ENCODE measurements at places on chromosomes 2 and 18. TPM values are rescaled to one million over a fixed set of nuclear protein-coding genes. Genes with fewer than 3 reads are reported as not detected.

The PLCL1 gene
- total RNA-seq: 0.40 TPM

The RNF144A gene
- total RNA-seq: 0.80 TPM

The LOXHD1 gene
- not detected for total RNA-seq

The LAMA3 gene
- 4.5 TPM for total RNA-seq

The LIMS3 gene
- 0.69 TPM for total RNA-seq

The SH2D6 gene
- total RNA-seq: 0.43 TPM

The NTSR2 gene
- total RNA-seq: not detected

The SCN2A gene
- total RNA-seq: not detected

The C1D gene
- total RNA-seq: 20.2 TPM

The AOX1 gene
- 0.80 TPM for total RNA-seq

GRCh38 chr2:150036622-150037021 lies 449.0 kb upstream of the MMADHC start:
- no peak for DNase-seq

GRCh38 chr18:69981948-69982347 lies 34.3 kb upstream of the CD226 start:
- no peak for DNase-seq

DNA sequence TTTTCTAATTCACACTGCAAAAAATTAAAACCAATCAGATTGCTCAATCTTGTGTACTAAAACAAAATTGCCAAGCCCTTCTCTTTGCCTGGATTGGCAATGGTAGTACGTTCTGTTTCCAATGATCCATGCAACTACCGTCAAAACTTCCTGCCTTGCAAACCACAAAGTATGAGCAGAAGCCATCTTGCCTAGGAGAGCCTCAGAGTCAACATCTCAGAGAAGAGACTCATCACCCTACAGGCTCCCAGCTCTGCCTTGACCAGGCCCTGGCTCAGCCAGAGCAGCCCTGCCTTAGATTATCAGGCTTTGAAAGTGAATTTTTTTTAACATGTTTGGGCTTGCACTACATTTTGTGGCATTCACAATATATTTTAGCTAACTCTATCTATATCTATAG lies 574.1 kb downstream of the SATB2 start:
- DNase-seq: no peak

DNA sequence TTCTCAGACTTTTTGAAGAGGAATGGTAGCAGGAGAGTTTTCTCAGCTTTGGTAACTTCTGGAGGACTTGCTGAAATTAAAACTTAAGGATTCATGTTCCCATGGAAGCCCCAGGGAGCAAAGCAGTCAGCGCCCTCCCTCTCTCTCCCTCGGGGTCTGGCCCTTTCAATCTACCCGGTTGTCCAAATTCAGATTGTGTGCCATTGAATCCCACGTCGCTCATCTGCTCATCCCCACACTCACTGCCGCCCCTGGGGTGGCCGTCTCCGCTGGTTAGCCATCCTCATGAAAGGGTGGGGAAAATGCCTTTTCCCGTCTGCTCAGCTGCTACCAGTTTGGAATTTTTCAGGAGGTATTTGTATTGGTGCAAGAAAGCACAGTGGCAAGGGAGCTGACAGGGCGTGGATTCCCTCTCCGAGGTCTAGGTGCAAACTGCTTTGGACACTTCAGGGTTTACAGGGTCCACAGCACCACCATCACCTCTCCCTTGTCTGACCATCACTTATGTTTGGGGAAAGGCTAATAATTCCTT lies 27.1 kb downstream of the MCFD2 start:
- no peak for DNase-seq

DNA sequence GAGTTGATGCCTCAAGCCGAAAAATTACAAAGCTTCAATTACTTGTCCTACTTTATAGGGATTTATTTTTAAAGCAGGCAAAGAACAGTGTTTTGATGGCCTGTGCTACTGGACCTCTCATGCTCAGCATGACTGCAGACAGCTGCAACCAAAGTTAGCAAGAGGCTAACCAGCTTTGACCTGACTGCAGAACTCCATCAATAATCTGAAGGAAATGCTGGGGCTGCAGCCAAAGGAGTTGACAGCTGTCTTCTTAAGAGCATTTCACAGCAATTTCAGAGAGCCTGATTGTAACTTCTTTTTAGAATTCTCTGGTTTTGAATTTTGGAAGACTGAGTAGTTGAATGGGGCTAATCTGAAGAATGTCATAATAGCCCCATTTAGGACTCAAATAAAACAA lies 46.5 kb upstream of the SESTD1 start:
- DNase-seq: no peak

GRCh38 chr2:84874381-84875212 lies 6.3 kb downstream of the TRABD2A start:
- DNase-seq: no peak

- peak; percentile 5 for DNase-seq
Observed at GRCh38 chr2:23312996-23313606, 71.9 kb upstream of the KLHL29 start.

- DNase-seq: no peak
Observed at GRCh38 chr18:49028801-49029506, 78.2 kb upstream of the SMAD7 start.

DNA sequence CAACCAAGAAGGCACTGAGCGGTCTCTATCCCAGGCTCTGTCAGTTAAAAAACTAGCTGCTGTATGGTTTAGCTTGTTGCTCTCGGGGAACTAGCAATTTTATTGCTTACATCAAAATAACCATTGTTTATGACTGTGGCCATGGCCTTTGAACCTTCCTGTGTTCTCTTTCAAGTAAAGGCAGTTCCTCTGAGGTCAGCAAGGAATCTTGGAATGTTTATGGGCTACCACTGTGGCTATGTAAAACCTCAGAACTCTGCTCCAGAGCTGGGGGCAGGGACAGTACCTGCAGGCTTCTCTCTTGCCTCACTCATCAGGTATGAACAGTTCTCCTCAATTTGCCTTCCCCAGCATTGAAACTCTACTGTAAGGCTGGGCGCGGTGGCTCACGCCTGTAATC lies 416.0 kb upstream of the NETO1 start:
- no peak for DNase-seq

GRCh38 chr2:95376311-95377215 lies 25.9 kb upstream of the FAHD2A start:
- DNase-seq: no peak

DNA sequence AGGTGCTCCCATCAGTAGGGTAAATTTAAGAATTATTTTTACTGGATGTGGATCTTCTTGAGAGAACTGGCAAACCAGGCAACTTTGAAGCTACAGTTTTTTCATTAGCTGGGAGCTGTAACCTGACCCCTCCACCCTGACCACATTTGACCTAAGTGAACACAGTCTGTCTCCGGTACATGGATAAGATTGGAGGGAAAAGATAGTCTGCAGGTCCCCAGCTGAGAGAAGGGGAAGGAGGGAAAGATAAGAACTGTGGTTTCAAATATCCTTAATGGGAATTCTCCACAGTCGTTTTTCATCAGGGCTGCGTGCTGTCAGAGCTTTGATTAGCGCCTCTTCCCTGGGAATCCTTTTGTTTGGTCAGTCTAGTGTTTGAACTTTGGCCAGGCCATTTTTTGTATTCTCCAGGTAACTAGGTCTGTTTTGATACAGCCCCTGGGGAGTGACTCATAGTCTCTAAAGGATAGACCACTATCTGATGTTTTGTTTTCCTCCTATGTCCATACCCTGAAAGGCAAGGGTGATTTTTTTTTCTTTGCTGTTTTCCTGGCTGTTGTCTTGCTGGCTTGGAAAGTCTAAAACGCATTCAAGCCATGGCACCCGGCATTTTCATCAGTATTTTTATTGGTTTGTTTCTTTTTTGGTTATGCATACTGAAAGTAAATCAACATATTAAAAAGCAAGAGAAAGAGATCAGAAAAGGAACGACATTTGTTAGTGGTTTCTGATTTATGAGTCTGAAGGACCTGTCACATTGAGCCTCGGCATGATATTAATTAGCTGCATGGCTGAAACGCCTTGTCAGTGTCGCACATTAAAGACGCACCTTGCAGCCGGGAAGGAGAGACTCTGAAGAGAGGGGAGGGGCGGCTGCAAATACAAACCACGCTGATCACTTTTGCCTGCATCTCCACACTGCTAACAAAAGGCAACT lies 183.4 kb upstream of the FN1 start:
- DNase-seq: no peak

- DNase-seq: no peak
Observed at GRCh38 chr2:223945755-223946154, 620 bp upstream of the WDFY1 start.

DNA sequence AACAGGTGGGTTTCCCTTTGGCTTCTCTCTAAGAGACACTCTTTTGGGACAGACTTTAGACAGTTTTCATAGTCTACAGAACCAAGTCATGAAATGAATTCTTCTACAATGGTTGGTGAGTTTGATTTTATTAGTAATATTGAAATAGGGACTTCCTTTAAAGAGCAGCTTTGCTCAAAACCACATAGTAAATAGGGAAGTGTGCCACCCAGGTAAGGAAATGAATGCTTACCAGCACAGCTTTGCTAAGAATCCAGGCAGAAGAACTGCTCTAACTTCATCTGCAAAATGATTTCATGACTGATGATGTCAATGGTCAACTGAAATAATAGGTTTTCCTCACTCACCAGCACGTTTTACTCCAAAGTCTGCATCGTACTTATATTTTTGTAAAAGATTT lies 89.2 kb downstream of the NYAP2 start:
- DNase-seq: no peak

- peak; percentile 38 for DNase-seq
Observed at GRCh38 chr2:15732341-15733077, 140.8 kb downstream of the DDX1 start.

DNA sequence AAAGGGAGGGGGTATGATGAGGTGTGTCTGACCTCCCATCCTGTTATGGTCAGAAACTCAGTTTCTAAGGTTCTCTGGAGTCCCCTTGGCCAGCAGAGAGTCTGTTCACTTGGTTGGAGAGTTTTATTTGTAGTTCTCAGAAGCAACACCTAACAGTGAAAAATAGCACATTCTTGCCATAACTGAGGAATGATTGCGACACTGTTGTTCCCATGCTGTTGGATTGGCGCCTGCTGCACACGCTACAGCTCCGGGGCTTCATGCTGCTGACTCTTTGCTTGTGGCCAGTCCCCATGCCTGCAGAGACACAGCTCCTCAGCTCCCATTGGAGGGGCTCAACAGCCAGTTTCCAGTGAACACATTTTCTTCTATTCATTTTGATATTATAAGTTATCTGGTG lies 42.1 kb downstream of the TPGS2 start:
- DNase-seq: no peak

- DNase-seq: no peak
Observed at GRCh38 chr2:102258386-102259074, 52.8 kb upstream of the IL1RL1 start.

DNA sequence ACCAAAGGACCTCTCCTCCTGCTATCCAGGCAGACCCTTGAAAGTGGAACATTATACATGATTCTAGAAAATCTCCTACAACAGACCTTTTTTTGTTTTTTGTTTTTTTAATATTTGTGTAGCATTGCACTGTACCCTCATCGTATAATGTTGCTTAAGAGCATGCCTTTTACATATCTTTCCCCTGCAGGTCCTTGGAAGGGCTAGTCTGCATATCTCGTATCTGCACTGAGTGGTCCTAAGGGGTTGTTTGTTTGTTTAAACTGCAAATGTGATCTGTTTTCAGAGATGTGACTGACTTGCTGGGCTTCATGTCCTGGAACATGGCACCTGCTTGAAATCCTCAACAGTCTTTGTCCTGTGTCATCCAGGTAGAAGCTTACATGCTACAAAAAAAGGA lies 204.1 kb downstream of the FAM210A start:
- DNase-seq: no peak

- no peak for DNase-seq
Observed at GRCh38 chr18:73895701-73896100, 251.9 kb downstream of the FBXO15 start.

DNA sequence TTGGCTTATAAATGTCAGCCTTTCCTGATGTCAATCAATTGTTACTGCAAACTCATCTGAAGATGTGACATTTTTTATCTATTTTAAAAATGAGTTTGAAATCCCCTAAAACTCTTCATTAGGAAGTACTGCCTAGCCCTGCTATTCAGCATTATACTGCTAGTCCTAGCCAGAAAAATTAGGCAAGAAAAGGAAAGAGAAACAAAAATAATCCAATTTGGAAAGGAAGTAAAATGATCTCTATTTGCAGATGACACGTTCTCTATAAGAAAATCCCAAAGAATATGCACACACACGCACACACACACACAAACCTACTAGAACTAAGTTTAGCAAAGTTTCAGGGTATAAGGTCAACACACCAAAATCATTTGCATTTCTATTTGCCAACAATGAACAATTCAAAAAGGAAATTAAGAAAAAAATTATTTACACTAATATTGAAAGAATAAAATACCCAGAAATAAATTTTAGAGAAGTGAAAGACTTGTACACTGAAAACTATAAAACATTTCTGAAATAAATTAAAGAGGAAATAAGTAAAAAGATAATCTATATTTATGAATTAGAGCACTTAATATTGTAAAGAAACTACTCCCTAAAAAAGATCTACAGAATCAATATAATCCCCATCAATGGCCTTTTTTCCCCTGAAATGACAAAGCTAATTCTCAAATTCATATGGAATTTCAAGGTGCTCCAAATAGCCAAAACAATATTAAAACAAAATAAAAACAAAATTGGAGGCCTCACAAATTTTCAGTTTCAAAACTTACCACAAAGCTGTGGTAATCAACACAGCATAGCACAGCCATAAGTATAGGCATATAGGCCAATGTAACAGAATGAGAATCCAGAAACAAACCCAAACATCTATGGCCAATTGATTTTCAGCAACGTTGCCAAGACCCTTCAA lies 433.7 kb upstream of the TRIB2 start:
- DNase-seq: no peak

- no peak for DNase-seq
Observed at GRCh38 chr2:226125176-226125883, 674.3 kb downstream of the IRS1 start.

- DNase-seq: no peak
Observed at GRCh38 chr2:142190805-142191204, 60.0 kb upstream of the LRP1B start.

GRCh38 chr2:81644189-81644588 lies 1339.6 kb upstream of the LRRTM1 start:
- no peak for DNase-seq

GRCh38 chr2:186696290-186696689 lies 2.4 kb downstream of the FAM171B start:
- DNase-seq: no peak

DNA sequence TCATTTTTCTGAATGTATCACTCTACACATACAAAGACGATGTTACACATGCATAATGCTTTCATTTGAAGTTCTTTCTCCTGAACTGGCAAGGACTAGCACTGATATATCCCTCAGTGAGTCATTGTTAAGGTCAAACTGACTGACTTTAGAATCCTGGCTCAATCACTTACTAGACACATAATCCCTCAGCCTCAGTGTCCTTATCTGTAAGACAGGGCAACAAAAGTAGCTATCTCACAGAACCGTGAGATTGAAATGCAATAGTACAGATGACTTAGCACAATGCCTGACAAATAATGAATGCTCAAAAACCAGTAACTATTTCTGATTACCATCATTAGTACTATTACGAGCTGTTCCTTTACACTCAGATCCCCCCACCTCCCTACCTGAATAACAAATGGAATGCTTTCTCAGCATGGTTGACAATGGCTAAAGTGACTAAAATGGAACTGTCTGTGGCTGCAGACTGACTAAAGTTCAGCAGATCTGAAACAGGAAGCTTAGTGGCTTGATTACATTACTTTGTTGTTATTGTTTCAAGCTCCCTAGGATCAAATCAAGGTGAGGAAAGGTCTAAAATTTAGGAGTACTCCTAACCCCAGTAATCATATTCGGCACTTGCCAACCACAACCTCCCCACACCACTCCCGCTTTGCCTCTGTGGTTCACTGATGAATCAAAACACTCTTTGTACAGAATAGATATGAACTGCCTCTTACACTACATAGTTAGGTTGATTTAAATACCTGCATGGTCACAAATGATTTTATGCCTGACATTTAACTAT lies 35.8 kb upstream of the CACNB4 start:
- DNase-seq: peak; percentile 28
